ENCODE measurements at places on chromosomes 11 and 22. TPM values are rescaled to one million over a fixed set of nuclear protein-coding genes. Genes with fewer than 3 reads are reported as not detected.

DNA sequence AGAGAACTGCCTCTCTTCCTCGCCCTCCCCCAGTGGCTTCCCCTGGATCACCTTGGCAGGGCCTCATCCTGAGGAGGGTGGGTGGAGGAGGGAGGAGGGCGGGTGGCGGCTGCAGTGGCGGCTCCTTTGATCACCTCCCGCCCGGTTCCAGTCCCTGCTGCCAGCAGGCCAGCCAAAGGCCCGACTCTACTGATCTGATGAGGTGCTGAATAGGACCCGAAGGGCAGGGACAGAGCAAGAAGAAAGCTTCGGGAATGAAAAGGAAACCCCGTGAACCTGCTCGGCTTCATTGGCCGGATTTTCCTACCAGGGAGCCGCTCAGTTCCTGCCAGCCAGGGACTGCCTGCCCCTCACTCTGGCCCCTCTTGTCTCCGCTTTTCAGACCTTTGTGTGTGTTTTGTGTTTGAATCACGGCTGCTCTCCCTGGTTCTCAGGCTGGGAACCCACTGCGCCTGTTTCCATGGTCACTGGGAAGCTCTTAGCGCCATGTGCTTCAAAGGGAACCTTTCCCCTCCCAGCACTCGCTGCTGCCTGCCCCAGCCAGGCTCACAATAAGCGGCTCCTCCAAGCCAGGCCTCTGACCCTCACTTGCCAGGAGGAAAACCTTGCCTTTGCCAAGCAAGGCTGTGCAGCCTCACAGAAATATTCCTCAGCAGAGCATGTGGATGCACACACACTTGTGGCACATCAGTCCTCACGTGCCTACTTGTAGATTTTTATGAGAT is 56.8 kb downstream of the C22orf31 start:
- H3K27ac ChIP-seq = no peak overlapping the region
- DNase-seq = no peak
- H3K4me3 ChIP-seq = no peak overlapping the region
- H3K27me3 ChIP-seq = no peaks in the 10 kb centered on the region

Gene BCO2
- 2.5 TPM for total RNA-seq

Gene HTR3A
- total RNA-seq = 0.21 TPM

DNA sequence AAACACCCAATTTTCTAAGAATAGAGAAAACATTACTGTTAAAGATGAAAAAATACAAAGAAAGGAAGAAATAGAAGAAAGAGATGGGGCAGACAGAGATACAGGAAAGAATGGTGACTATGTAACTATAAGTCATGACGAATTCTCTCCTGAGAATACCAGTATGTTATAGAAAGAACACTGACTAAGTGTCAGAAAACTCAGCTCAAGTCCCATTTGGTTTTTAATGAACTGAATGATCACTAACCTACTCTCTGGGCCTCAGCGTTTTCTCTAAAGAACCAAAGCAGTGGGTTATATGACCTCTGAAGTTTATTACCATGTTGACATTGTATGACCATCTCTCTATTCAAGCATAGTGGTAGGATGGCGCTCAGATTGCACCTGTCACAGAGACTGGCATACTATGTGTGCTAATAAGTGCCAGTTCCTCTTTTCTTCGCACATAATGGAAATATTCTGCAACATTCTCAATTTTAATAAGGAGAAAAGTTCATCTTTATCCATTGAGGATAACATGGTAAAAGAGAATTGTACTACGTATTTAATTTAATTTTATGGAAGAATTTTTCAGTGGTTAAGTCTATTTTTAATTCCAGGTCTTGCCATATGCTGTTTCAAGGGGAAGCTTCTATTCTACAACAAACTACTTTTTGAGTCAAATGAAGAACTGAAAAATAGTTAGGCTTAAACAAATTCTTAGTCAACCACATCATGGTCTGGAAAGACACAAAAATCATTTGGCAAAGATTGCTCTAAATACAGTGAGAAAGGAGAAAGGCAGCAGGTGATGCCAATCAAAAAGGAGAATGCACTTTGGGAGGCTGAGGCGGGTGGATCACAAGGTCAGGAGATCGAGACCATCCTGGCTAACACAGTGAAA is 25.0 kb upstream of the EED start:
- 0 out of 2 replicates have a peak, but pooled peaks cover 4% of the 10 kb centered on the region for H3K4me1 ChIP-seq
- no peak for DNase-seq
- peaks cover 9% of the 10 kb centered on the region for H3K27me3 ChIP-seq
- H3K27ac ChIP-seq = no peak overlapping the region
- H3K4me3 ChIP-seq = no peak overlapping the region

DNA sequence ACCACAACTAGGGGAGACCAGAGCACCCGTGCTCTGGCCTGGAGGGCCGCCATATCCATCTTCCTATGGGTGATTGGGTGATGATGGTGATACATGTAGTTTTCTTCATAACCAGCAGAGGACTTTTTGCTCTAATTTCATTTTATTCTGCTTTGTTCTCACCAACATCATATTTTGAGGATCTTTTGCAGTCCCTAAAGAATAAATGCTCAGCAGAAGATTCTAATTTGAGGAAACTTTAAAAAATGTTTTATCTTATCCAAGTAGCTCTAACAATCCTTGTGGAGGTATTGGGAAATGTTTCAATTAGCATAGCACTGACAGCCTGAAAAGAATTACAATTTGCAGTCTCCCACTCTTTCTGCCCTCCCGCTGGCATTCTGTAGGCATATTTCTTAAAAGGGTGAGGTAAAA is 544.0 kb downstream of the NTM start:
- no peak overlapping the region for H3K4me3 ChIP-seq
- no peak overlapping the region for H3K27ac ChIP-seq
- H3K36me3 ChIP-seq = no peaks in the 10 kb centered on the region
- H3K4me1 ChIP-seq = no peaks in the 10 kb centered on the region
- DNase-seq = no peak

Gene KREMEN1
- total RNA-seq = 2.2 TPM

DNA sequence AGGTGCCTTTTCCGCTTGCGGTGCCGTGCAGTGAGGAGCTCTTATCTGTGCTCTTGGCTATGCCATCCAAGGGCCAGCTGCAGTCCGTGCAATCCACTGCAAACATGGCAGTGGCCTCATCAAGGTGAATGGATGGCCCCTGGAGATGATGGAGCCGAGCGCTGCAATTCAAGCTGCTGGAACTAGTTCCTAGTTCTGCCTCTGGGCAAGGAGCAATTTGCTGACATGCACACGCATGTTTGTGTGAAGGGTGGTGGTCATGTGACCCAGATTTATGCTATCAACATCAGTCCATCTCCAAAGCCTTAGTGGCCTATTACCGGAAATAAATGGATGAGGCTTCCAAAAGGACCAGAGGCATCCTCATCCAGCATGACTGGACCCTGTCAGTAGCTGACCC is 3.1 kb upstream of the EHD1 start:
- no peak overlapping the region for H3K4me3 ChIP-seq
- no peak for DNase-seq
- peaks cover 15% of the 10 kb centered on the region for H3K4me1 ChIP-seq

DNA sequence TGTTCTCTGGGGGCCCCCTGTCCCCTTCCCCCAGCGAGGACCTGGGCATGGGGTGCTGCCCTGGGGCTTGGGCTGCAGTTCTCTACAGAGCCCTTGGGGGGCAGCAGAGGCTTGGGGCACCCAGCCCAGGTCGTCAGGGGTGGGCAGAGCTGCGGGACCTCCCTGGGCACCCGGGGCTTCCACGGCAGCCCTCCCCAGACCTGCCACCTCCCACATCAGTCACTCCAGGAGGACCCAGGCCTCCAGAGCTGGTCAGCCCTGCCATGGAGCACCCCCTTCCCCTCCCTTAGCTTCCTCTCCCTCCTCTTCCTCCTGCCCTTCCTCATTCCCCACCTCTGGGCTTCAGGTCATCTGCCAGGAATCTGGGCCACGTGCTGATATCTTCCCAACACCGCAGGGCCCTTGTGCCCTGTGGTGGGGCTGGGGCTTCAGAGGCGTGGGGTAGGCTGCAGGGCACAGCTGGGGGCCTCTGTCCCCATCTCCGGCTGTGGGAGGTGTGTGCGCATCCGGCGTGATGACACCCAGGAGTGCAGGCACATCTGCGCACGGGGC is 5.8 kb downstream of the TSPAN4 start:
- H3K27me3 ChIP-seq = no peaks in the 10 kb centered on the region
- H3K27ac ChIP-seq = peak overlapping the region; percentile 21
- no peak overlapping the region for H3K4me3 ChIP-seq
- H3K36me3 ChIP-seq = peaks cover 3% of the 10 kb centered on the region

Gene UBQLNL
- total RNA-seq = 0.72 TPM

Gene PANX1
- 59.3 TPM for total RNA-seq

Gene TRIM49
- total RNA-seq = not detected

DNA sequence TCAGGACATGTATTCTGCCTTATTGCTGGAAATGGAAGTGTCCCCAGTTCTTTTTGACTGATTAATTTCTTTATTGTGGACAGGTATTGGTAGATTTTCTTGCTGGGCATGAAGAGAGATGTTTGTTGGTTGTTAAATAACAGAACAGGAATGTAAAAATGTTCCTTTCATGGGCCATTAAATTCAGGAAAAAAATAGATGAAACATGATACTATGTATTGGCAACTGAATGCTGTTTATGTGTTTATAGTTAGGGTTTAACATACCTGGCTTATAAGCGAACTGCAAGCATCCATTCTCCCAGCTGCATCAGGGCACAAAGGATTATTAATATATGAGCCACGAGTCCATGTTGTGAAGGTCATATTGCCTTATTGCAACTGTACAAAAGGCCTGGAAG is 368.5 kb downstream of the NELL1 start:
- no peak overlapping the region for H3K4me3 ChIP-seq
- H3K27ac ChIP-seq = no peak overlapping the region
- no peak for DNase-seq
- H3K27me3 ChIP-seq = no peaks in the 10 kb centered on the region

Gene SERPING1
- total RNA-seq = 1.3 TPM

Gene PRDX5
- total RNA-seq = 492 TPM

DNA sequence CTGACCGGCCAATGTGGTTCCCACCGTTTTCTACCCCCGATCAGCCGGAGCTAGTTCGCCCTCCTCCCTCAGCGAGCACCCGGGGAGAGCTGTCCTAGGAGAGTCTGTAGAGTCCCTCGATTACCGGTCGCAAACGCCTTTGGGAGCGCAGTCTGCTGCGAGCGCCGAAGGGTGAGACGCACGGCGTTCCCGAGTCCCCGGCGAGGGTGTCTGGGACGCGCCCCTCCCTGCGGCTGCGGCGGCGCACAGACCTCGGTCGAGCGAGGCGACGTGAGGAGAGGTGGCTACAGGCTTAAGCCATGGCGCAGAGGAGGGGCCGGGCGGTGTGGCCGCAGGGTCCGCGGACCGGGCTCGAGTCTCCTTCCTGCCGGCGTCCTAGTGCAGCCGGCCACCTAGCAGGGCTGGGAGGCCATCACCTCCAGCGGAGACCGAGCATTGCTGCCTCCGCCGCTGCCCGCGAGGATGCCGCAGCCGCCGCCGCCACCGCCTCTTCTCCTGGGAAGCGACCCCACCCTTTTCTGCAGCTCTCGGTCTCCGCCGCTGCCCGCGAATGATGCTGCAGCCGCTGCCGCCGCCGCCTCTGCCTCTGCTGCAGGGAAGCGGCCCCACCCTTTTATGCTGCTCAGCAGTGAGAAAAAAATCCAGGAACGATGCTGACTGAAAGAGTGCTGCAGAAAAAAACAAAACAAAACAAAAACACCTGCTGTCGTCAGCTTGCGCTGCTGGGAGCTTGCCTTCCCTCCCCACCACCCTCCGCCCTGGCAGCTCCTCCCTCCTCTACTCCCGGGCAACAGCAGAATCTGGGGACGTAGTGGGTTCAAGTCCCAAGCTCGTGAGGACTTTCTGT is at the start of gene MAP6:
Gene MAP6 (minus strand): TSS at position 588 of the 847 bp plus-strand sequence. CDS start 669 bp downstream, outside the sequence.
- peaks cover 60% of the 10 kb centered on the region for H3K27me3 ChIP-seq
- no peak within 1 kb of the TSS for H3K27ac ChIP-seq
- H3K4me1 ChIP-seq = no peaks in the 10 kb centered on the region
- no peak for DNase-seq

DNA sequence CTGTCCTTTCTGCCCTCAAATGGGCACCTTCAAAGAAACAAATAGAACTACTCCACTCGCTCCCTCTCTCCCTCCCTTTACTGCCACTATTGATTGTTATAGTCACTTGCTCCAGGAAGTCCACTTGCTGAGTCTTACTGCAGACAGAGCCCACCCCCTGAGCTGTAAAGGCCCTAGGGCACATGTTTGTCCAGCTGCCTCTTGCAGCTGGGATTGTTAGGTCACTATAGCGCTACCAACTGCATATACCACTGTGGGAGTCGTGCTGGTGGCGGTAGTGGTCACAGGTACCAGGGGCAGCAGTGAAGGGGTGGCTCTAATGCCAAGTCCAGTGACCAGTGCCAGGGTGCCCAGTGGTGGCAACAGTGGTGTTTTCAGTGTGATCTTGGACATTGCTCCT is 4.4 kb upstream of the SREBF2 start:
- no peak overlapping the region for H3K4me3 ChIP-seq
- peaks cover 11% of the 10 kb centered on the region for H3K4me1 ChIP-seq
- H3K36me3 ChIP-seq = peaks cover 2% of the 10 kb centered on the region
- DNase-seq = no peak

GRCh38 chr11:132944569-132944944 is 587.7 kb downstream of the OPCML start:
- no peak for DNase-seq
- H3K36me3 ChIP-seq = no peaks in the 10 kb centered on the region
- H3K27ac ChIP-seq = no peak overlapping the region
- peaks cover 20% of the 10 kb centered on the region for H3K27me3 ChIP-seq
- H3K4me1 ChIP-seq = peaks cover 3% of the 10 kb centered on the region

Gene EXPH5
- 0.85 TPM for total RNA-seq

- peaks cover 15% of the 10 kb centered on the region for H3K4me1 ChIP-seq
- no peaks in the 10 kb centered on the region for H3K27me3 ChIP-seq
- H3K27ac ChIP-seq = peak overlapping the region; percentile 26
- no peak overlapping the region for H3K4me3 ChIP-seq
- H3K36me3 ChIP-seq = no peaks in the 10 kb centered on the region
Measured at GRCh38 chr22:37259540-37260029, 15.5 kb upstream of the RAC2 start.

DNA sequence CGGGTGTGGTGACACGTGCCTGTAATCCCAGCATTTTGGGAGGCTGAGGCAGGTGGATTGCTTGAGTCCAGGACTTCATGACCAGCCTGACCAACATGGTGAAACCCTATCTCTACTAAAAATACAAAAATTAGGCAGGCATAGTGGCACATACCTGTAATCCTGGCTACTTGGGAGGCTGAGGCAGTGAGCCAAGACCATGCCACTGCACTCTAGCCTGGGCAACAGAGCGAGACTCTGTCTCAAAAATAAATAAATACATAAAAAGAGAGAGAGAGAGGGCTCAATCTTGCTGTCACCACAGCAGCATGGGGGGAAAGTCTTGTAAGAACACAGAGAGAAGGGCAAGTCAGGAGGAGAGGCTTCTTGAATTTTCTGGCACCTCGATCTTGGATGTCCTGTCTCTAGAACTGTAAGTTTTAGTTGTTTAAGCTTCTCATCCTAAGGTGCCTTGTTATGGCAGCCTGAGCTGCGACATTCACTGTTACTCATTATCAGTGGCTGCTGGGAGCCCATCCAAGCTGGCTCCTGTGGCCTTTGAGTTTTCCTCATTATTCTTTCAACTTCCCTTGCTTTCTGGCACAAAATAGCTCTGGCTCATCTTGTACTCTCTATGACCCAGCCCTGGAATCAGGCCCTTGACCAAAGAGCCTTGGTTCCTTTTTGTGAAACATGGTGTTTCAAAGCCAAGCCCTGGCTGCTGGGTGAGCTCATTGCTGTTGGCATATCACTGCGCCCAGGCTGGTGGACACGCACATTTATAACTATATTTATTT is 8.0 kb upstream of the PSMC3 start:
- no peak overlapping the region for H3K4me3 ChIP-seq
- H3K4me1 ChIP-seq = no peaks in the 10 kb centered on the region
- no peak overlapping the region for H3K27ac ChIP-seq
- no peaks in the 10 kb centered on the region for H3K36me3 ChIP-seq

Data from Panc1 (cell line).